ENCODE measurements at places on chromosomes 7 and 10. TPM values are rescaled to one million over a fixed set of nuclear protein-coding genes. Genes with fewer than 3 reads are reported as not detected.

The NRG3 gene
- total RNA-seq, result 10.6 TPM

The PSMG3 gene
- total RNA-seq, result 25.1 TPM

The GRID2IP gene
- total RNA-seq, result not detected

The UNC5B gene
- 5.3 TPM for total RNA-seq

The OPN4 gene
- not detected for total RNA-seq

The PVRIG gene
- not detected for total RNA-seq

The PLCE1 gene
- total RNA-seq, result 0.16 TPM

The TMEM254 gene
- 6.2 TPM for total RNA-seq

The CARD11 gene
- 0.32 TPM for total RNA-seq

The DGKB gene
- total RNA-seq, result not detected

The TEX36 gene
- not detected for total RNA-seq

The GPR15LG gene
- total RNA-seq, result not detected

The FBH1 gene
- 78.5 TPM for total RNA-seq

The EBF3 gene
- 9.5 TPM for total RNA-seq

The SLC26A5 gene
- under 0.01 TPM for total RNA-seq

The EVX1 gene
- not detected for total RNA-seq

The PTF1A gene
- not detected for total RNA-seq

The LRRN3 gene
- total RNA-seq, result under 0.01 TPM

The FOXI2 gene
- total RNA-seq, result not detected

The OR6V1 gene
- total RNA-seq, result not detected

The CRTAC1 gene
- 3.1 TPM for total RNA-seq

The UBTD1 gene
- total RNA-seq, result 41.0 TPM

The ITIH5 gene
- 1.8 TPM for total RNA-seq

The PLEKHS1 gene
- not detected for total RNA-seq

The SFTPA1 gene
- total RNA-seq, result not detected

The STRIP2 gene
- 2.8 TPM for total RNA-seq

The GRID1 gene
- total RNA-seq, result not detected

The ZNF679 gene
- total RNA-seq, result not detected

The DEPP1 gene
- 392 TPM for total RNA-seq

The BTBD16 gene
- total RNA-seq, result not detected

The ANLN gene
- total RNA-seq, result 41.1 TPM

Data from bladder microvascular endothelial cell (primary cell).